ENCODE measurements at places on chromosomes 2 and 18. TPM values are rescaled to one million over a fixed set of nuclear protein-coding genes. Genes with fewer than 3 reads are reported as not detected.

The MYCN gene
- total RNA-seq = 25.4 TPM

The IRS1 gene
- total RNA-seq = 10.8 TPM

The LOXHD1 gene
- 0.23 TPM for total RNA-seq

The VWA3B gene
- 2.8 TPM for total RNA-seq

The REG1A gene
- total RNA-seq = 0.46 TPM

The SPC25 gene
- total RNA-seq = 9.2 TPM

The IL36G gene
- not detected for total RNA-seq

The PPIG gene
- total RNA-seq = 66.4 TPM

The NRP2 gene
- 67.8 TPM for total RNA-seq

The KCNG2 gene
- total RNA-seq = 0.69 TPM

The GMCL1 gene
- 14.3 TPM for total RNA-seq

The CRACDL gene
- 3.7 TPM for total RNA-seq

The FZD7 gene
- 7.4 TPM for total RNA-seq

The POTEI gene
- 1.2 TPM for total RNA-seq

The HOXD13 gene
- not detected for total RNA-seq

The IL1B gene
- total RNA-seq = 1.2 TPM

The PDE11A gene
- 3.9 TPM for total RNA-seq

The CDH19 gene
- total RNA-seq = 0.23 TPM

The PPP1R1C gene
- 3.9 TPM for total RNA-seq

The SIX3 gene
- total RNA-seq = 7.4 TPM

The ANKRD23 gene
- total RNA-seq = 2.1 TPM

The GAREM2 gene
- total RNA-seq = 17.3 TPM

The MARCHF7 gene
- total RNA-seq = 134 TPM

The GAREM1 gene
- total RNA-seq = 15.2 TPM

The CSRNP3 gene
- total RNA-seq = 255 TPM

The NEU4 gene
- 0.92 TPM for total RNA-seq

The LINC00305 gene
- total RNA-seq = not detected

The TMEM163 gene
- total RNA-seq = 41.3 TPM

Data from diencephalon (tissue), 1 donor.